T1000 (cell line): ENCODE measurements at places on chromosomes 7 and 10.
A peak's percentile ranks its signal among the peaks of the same experiment; 100 is the strongest.

GRCh38 chr7:37342688-37343471 is 105.8 kb downstream of the ELMO1 start:
- DNase-seq, result no peak

GRCh38 chr10:96752375-96752774 is 32.1 kb upstream of the PIK3AP1 start:
- DNase-seq, result no peak

- no peak for DNase-seq
Observed at GRCh38 chr7:116899308-116899707, 36.9 kb downstream of the CAPZA2 start.

GRCh38 chr10:114631090-114631665 is 26.9 kb downstream of the ABLIM1 start:
- no peak for DNase-seq

- DNase-seq, result no peak
Observed at GRCh38 chr10:118745056-118745455, 9.7 kb downstream of the CACUL1 start.

DNA sequence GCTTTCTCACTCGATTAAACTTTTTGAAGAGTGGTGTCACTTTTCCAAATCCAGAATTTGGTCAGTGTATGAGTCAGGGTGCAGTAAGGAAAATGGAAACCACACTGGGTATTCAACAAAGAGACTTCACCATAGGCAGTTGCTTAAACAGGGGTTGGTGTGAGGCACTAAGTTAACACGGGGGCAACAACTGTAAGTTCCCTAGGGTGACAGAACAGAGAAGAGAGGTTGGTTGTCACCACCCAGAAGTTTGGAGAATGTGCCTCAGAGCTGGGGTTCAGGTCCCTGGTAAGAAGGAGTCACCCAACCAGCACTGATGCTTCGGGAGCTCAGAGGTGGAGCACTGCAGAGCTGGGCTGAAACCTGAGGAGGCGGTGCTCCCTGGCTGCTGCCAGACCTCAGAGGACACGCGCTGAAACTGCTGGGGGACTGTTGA is 170.4 kb downstream of the ARID5B start:
- DNase-seq, result no peak

- DNase-seq, result no peak
Observed at GRCh38 chr7:368651-369475, 78.9 kb downstream of the FOXL3 start.

- DNase-seq, result no peak
Observed at GRCh38 chr7:636396-636795, 90.1 kb upstream of the DNAAF5 start.

- no peak for DNase-seq
Observed at GRCh38 chr7:2105917-2106316, 126.8 kb downstream of the MAD1L1 start.

DNA sequence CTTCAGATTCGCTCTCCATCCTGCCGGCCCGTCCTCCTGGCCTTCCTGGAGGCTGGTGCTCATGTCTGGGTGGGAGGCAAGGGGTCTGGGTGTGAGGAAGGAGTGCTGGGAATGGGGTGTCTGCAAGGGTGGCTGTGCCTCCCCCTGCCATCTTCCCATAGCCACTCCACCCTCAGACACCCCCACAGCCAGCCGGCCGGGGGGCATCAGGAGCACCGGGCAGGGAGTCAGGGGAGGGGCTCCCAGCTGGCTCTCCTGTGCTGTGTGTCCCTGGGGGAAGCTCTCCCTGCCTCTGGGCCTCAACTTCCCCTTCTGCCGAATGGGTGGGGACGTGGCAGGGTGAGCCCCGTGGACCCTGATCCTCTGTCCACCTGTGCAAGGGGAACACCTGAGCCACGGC is 18.6 kb downstream of the MICALL2 start:
- no peak for DNase-seq

GRCh38 chr7:40538281-40538680 is 403.5 kb downstream of the SUGCT start:
- DNase-seq, result no peak

DNA sequence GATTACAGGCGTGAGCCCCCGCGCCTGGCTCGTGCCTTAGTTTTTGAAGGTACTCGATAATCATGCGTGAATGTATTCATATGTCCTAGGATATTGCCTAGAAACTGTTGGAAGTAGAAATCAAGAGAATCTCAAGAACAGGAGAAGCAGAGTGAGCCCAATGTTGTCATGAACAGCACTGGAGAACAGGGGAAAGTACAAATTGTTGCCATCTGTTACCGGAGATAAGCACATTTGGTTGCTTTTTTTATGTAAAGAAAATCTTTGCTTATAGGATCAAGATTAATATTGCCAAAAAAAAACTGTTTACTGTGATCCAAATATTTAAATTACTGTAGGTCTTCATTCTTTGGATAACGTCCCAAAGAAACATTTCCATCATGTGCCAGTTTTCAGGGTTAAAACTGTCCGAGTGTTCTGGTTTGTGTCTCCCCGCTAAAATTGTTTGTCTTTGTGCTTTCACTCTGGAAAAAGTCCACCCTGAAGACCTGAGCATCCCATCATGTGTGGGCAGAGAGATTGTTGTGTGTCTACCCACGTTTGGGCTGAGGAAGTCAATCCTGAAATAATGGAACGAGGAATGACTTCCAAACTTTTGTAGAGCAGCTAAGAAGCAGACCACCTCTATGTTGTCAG is 95.7 kb upstream of the CELF2 start:
- no peak for DNase-seq

DNA sequence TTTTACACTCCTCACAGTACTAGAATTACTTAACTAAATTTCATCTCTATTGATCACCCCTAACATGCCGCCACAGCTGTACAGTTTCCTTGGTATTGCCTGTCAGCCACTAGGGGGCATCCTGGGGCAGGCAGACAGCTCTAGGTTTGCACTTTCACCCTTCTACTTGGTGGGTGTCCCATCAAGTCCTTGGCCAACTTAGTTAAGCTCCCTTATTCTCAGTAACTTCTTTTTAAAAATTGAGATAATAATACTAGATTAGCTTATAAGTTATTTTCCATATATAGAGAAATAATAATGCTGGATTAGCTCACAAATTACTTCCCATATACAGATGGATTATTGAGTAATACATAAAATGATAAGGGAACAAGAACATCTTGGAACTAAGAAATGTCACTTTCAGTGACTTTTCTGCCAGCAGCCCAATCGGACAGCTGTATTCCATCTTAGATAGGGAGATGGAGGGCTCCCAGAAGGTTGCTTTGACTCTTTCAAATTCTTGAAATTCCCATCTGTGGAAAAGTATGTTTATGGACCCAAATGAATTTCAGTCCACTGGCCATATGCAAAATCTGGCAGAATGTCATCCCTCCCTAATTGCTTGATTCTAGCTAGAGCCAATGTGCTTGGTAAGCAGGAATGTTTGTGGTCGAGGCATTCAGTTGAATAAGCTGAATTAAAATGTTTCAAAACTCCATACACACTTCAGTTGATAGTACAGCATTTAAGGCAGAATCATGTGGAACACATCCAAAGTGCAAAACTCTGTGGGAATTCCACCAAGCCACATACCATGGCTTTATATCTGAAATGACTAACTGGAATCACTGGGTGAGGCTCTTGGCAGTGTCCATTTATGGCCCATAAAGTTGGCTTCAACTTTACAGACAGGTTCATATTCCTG is 309.7 kb downstream of the CSTF2T start:
- DNase-seq, result peak; percentile 27

- no peak for DNase-seq
Observed at GRCh38 chr7:3836855-3837254, 535.8 kb downstream of the SDK1 start.

DNA sequence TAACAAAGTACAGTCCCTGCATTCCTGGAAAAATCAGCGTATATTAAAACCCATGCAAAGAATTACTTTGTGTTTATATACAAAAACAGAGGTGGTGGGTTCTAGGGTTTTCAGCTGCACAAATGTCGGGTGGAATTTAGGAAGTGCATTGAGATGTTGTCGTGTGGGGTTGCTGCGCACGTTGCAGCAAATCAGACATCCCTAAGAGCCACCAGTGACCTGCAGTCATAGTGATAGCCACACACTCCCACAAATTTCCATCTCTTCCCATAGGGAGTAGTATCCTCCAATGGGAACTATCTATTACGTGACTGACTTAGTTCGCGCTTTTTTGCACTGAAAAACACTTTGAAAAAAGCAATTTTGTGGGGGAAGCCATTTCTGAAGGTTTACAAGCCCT is 375.2 kb upstream of the GALNT17 start:
- DNase-seq, result no peak

DNA sequence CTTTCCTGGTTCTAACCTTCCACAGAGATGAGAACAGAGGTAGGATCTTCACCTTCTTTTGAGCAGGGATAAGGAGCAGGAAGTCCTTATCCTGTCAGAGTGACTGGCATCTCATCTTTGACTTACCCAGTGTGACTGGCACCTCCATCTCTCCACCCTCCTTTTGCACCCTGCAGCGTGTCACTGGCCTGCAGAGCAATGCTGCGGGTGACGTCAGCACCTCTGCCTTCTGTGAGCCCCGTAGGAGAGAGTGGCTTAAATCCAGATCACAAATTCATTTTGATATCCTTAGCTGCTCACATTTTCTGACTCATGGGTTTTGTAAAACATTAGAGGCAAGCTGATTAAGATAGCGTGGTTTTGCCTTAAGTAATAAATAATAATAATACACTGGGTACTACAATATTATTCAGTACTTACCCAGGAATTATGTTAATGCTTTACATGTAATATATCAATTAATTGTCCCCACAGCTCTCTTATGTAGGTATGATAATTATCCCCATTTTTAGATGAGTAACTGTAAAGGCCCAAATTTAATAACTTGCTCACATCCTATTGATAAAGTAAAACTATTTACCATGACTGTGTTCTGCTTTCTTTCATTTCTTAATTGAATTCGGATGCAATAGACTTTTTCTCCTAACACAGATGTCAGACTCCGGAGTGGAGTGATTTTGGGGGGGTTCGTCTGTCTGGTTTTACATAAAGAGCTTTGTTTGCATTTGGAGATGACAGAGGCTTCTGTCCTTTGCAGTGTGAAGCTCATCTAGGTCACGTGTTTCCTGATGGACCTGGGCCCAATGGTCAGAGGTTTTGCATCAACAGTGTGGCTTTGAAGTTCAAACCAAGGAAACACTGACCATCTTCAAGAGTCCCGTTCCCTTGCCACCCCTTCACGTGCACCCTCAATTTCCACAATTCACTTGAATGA is 24.9 kb downstream of the MSRB2 start:
- DNase-seq, result no peak

DNA sequence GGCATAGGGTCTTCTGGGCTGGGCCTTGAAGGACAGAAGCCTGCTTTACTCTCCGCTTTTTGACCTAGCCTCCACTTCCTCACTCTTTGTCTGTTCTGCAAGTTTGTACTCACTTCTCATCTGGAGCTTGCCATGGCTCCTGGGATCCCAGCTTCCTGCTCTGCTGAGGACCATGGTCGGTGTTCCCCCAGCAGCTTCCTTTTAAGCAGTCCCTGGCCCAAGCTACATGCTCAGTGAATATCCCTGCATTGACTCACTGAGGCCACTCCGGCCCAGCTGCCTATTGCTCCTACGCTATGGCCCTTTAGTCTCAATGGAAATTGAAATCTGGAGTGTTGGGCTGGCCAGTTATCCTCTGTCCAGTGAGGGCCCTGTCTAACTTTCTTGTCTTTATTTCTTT is 427.7 kb downstream of the RPS24 start:
- no peak for DNase-seq

DNA sequence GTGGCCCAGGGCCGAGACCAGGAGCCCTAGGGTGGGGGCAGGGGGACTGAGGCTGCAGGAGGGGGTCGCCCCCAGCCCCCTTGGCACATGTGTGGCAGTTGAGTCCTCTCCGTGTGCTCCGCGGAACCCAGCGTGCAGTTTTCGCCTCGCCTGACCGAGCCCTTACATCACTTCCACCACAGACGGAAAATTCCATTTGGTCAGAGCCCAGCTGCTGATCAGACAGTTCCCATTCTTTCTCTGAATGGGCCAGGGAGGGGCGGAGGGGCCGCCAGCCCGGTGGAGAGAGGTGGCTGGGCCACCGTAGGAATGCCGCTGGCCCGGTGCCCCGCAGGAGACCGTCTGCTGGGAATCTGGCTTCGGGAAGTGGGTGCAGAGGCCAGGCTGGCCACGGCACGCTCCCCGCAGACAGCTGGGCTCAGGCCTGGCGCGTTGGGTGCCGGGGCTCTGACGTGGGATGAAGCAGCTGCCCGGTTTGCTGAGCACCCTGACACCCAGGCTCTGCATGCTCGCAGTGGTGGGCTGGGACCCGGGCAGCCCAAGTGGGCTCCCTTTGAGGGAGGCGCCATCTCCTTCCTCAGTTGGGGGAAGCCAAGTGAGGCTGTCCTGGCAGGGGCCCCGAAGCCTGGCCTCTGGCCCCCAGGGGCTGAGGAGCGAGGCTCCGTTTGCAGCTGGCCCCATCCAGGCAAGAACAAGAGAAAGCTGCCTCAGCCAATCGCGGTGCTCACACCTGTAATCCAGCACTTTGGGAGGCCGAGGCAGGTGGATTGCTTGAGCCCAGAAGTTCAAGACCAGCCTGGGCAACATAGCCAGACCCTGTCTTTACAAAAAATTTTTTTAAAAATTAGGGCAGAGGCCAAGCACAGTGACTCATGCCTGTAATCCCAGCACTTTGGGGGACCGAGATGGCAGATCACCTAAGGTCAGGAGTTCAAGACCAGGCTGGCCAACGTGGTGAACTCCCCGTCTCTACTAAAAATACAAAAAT is 9.9 kb downstream of the TTYH3 start:
- DNase-seq, result no peak

- DNase-seq, result no peak
Observed at GRCh38 chr10:7457478-7458316, 46.9 kb upstream of the SFMBT2 start.
